ENCODE measurements at places on chromosomes 4 and X.

GRCh38 chrX:108447303-108447702, 7.7 kb downstream of the COL4A5 start:
- DNase-seq: no peak

GRCh38 chrX:107560041-107560440, 68.3 kb upstream of the PRPS1 start:
- DNase-seq: no peak

DNA sequence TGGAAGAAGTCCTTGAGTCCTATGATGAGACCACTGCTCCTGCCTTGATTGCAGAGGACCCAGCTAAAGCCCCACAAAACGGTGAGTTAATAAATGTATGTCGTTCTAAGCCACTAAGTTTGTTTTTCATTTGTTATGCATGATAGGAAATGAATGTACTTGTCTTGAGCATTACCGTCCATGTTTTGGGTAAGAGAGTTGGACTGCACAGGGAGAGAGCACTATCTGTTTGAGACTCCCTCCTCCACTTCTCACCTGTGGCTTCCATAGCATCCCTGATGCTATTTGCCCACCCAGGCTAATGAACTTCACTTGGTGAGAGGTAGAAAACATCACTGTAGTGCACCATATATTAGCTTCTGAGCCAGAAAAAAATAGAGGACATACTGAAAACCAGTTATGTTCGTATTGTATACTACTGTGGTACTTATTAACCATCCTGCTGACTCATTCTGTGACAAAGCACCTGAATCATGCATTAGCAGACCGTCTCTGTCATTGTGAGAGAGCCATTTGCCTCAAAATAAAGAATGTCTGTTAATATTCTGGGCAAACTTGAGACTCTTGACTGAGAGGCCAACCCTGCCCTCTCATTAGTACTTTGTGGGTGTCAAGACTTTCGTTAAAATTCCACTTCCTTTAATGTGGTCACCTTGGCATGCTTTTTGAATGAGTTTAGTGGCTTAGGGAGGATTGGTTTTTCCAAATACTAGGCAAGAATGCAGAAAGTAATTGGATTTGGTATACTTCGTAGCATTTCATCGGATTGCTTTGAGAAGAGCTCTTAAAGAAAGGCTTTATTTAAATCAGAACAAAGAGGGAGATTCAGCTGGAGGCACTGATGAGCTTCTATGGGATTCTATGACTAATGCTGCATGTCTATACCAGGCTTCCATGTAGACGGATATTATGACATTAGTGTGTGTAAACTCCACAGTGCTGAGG, 99.3 kb upstream of the GRPR start:
- no peak for DNase-seq

GRCh38 chr4:146439999-146440398, 81.7 kb downstream of the SLC10A7 start:
- no peak for DNase-seq

DNA sequence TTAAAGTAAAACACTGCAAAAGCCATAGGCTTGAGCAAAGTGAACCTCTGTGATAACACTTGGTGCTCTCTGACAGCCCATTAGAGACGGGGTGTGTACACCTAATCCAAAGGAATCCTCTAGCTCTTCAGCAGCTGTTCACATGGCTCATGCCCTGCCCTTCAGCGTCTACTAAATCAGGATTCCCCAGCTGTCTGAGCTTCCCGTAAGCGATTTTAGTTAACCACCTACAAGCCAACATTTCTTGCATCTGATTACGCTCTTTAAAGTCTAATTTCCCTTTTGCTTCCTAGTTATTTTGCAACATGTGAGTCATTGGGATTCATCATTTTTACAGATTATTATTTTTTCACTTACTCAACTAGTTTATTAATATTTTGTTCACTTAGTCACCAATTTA, 6.5 kb downstream of the DMD start:
- DNase-seq: no peak

GRCh38 chr4:29009908-29010307, 1710.3 kb upstream of the PCDH7 start:
- no peak for DNase-seq

- no peak for DNase-seq
Observed at GRCh38 chr4:74670583-74670982, 123.7 kb downstream of the BTC start.

DNA sequence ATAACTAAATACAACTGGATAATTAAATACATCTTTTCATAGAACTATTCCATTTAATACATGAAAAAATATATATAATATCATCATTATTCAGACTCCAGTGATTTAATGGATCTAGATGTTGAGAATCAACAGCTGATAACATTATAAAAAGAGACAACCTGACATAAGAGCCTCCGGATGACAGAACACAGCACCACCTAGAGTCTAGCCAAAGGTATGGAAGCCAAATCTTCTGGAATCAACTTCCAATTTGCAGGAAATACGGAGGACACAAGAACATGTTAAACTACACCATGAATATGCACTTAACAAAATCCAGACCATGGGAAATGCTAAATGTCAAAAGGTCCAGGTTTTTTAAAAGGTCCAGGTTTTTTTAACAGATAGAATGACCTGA, 55.0 kb downstream of the LRBA start:
- DNase-seq: no peak

DNA sequence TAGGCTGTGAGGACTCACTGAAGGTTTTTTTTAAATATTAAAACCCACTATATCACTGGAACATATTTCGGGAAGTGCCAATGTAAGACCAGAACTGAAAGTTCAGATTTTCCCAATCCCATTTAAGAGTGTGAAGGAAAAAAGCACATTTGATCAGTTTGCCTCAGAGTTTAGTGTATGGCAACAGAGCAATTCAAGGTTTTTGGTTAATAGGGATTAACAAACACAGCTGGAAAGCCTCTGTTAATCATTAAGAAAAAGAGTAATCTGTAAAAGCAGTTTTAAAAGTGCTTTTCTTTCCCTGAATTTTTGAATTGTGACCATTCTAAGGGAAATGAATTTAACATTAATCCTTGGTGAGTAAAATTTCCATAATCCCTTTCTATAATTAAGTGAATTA, 60.4 kb downstream of the NPY5R start:
- no peak for DNase-seq

GRCh38 chr4:6603128-6603527, 28.1 kb downstream of the MAN2B2 start:
- no peak for DNase-seq

- DNase-seq: no peak
Observed at GRCh38 chr4:26899991-26900390, 39.4 kb downstream of the STIM2 start.

DNA sequence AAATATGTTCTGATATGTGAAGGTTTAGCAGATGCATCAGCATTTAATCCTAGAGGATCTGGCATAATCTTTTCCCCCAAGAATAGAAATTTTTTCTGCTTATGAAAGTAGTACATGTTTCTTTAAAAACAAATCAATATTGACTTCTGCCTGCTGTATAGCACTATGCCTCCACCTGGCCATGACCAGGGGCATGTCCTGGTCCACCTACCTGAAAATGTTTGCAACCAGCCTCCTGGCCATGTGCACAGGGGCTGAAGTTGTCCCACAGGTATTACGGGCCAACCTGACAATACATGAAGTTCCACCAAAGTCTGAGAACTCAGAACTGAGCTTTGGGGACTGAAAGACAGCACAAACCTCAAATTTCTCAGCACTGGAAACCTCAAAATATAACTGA, 10.0 kb downstream of the HPRT1 start:
- no peak for DNase-seq

DNA sequence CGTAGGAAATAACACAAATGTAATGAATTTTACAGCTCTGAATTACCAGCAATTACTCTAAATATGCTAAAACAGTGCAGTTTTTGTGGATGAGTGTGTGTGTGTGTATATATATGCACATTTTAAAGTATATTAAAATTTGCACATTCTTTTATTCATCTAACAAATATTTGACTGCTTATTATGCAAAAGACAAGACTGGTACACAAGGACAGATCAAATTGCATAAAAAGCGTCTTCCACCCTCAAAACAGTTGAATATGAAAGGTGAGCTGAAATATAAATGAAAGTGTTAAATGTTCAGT, 13.9 kb downstream of the ZAR1 start:
- no peak for DNase-seq

GRCh38 chr4:23768541-23768940, 121.3 kb downstream of the PPARGC1A start:
- no peak for DNase-seq

DNA sequence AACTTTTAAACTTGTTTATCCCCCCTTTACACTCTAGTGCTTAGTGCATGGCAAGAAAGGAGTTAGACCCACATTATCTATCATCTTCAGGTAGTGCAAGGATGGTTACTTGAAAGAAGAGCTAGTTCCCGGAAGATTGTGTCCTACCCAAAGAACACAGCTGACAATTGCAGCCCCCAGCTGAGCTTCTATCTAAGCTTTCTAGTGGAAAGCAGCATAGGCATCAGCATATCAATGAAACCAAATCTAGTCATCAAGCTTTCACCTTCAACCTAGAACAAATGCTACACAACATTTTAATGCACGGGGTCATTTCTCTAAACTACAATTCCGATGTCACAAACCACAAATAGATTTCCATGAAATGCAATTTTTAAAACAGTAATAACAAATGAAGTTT, 88.9 kb upstream of the TFDP3 start:
- no peak for DNase-seq
